CD4-positive, alpha-beta T cell treated with Interleukin-10 for 1 hour (primary cell): ENCODE measurements at places on chromosomes 2 and 18.

- DNase-seq: no peak
These were observed 19.8 kb downstream of the DTNA start for GRCh38 chr18:34729740-34730355.

GRCh38 chr2:67295406-67295805, 101.7 kb upstream of the ETAA1 start:
- DNase-seq: no peak

DNA sequence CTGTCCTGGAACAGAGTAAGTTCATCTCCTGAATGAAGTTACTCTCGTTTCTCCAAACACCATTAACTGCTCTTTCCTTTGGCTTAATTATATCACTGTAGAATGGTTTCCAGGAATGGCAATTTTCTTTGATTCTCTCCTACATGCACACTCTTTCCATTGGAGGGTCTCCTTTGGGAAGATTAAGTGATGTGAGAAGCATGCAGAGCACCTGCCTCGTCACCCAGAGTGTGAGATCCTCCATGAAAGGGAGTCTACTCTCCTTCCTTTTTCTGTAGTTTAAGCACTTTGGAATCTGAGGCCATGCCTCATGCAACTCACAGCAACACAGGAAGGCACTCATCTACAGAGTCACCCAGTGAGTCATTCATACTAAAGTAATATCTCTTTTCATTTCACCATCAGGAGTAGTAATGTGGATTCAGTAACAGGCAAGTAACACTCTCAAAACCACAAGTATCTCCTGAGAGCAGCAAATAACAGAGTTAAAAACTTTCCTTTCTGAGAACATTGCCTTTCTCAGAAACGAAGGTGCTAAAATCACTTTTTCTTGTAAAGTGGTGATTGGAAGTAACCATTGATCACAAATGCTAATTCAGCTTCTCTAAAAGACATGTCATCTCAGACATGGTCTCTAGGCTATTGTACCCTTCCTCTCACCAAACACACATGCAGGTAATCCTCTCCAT, 52.8 kb upstream of the IL1RL1 start:
- DNase-seq: no peak

- DNase-seq: no peak
These were observed 34.7 kb downstream of the CRACDL start for GRCh38 chr2:98901291-98901690.

- DNase-seq: no peak
These were observed 2.2 kb downstream of the IRS1 start for GRCh38 chr2:226797289-226797988.

- DNase-seq: no peak
These were observed 194.9 kb upstream of the TNP1 start for GRCh38 chr2:217054791-217055190.

DNA sequence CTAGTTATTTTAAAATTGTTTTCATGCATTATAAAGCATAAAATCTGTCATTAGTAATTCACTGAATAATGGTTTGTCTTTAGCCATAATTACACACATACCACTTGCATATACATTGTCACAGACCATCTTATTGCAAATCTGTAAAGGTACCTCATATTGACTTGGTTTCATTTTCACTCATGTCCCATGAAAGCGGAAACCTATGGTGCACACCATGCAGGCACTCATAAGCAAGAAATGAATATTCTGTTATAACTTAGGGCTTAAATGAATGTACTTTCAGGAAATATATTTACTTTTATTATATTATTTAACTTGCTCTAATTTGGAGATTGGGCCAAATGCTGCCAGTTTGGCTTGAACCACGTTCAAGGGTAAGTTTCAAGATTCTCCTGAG, 29.2 kb upstream of the STK17B start:
- peak; percentile 60 for DNase-seq

GRCh38 chr2:213246497-213247281, 37.6 kb upstream of the SPAG16 start:
- peak; percentile 60 for DNase-seq

- DNase-seq: no peak
These were observed 1.3 kb downstream of the TANC1 start for GRCh38 chr2:158969715-158970240.
